ENCODE measurements at places on chromosomes 1 and 21.
A peak's percentile ranks its signal among the peaks of the same experiment; 100 is the strongest.

GRCh38 chr1:73593364-73593763, 604.6 kb downstream of the LRRIQ3 start:
- no peaks in the 10 kb centered on the region for H3K27me3 ChIP-seq
- H3K4me1 ChIP-seq, result no peaks in the 10 kb centered on the region
- H3K36me3 ChIP-seq, result no peaks in the 10 kb centered on the region
- H3K4me3 ChIP-seq, result no peak overlapping the region
- no peak for DNase-seq

DNA sequence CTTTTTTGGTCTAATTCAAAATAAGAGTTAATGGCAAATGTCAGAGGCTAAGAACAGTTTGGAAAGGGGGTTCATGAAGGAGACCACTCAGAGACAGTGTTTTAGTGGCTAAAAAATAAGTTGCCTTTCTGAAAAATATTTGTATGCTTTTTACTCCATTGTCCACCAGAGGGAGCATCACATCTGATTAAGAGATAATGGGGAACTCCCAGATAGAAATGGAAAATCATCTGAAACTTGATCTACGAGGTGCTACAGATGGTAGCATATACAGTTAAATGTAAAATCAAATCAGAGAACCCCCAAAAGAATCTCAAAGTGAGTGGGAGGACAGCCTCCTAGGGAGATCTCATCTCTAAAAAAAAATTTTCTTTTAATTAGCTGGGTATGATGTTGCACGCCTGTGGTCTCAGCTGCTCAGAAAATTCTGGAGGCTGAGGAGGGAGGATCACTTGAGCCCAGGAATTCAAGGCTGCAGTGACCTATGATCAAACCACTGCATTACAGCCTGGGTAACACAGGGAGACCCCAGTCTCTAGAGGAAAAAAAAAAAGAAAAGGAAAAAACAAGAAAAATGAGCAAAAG, 9.7 kb downstream of the SMYD3 start:
- H3K4me3 ChIP-seq, result no peak overlapping the region
- no peaks in the 10 kb centered on the region for H3K4me1 ChIP-seq
- no peak for DNase-seq
- H3K27ac ChIP-seq, result no peak overlapping the region
- H3K36me3 ChIP-seq, result no peaks in the 10 kb centered on the region

- no peaks in the 10 kb centered on the region for H3K36me3 ChIP-seq
- no peak for DNase-seq
- H3K27me3 ChIP-seq, result no peaks in the 10 kb centered on the region
- H3K4me1 ChIP-seq, result no peaks in the 10 kb centered on the region
- no peak overlapping the region for H3K4me3 ChIP-seq
- no peak overlapping the region for H3K27ac ChIP-seq
Measured at GRCh38 chr1:228353601-228354371, 52.8 kb downstream of the TRIM11 start.

- no peaks in the 10 kb centered on the region for H3K4me1 ChIP-seq
- H3K27ac ChIP-seq, result no peak overlapping the region
- H3K4me3 ChIP-seq, result no peak overlapping the region
- H3K36me3 ChIP-seq, result no peaks in the 10 kb centered on the region
Measured at GRCh38 chr1:96002201-96002600, 719.4 kb upstream of the PTBP2 start.

- H3K36me3 ChIP-seq, result peaks cover 7% of the 10 kb centered on the region
- H3K4me1 ChIP-seq, result peaks cover 15% of the 10 kb centered on the region
- no peaks in the 10 kb centered on the region for H3K27me3 ChIP-seq
- no peak overlapping the region for H3K27ac ChIP-seq
- H3K4me3 ChIP-seq, result no peak overlapping the region
Measured at GRCh38 chr1:65435987-65436386, 15.5 kb downstream of the LEPR start.

DNA sequence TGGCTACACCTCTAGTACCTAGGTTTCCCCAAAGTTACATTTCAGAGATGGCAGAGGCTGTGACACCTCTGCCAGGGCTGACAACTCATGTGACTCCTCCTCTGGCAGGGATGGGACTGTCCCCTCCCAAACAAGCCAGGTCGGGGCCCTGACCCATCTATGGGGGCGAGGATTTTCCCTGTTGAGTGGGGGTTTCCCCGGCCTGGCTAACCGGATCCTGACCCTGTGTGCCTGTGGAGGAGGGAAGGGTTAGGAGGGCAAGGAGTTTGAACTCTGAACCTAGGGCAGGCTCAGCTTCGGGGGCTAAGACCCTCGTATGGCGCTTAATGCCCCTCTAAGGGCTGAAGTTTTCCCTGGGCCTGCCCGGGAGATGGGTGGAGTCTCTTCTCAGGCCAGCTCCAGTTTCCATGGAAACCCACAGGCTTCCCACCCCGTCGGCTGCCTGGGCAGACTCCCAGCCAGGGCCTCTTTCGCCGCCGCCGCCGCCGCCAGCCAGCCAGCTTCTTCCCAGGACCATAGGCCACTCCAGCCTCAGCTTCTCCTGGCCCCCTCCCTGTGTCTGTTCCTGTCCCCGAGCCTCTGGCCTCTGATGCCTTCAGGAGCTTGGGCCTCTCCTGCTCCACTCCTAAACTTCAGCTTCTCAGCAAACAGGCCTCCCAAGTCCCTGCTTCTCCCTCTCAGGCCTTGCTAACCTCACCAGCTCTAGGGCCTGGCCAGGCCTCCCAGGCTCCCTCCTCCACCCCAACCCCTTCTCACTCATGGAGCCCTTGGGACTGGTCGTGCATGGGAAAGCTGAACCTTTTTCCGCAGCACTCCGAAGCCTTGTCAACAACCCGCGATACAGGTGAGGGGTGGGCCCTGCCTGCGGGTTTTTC, at the start of gene BTBD19:
Gene BTBD19 (plus strand): TSS at position 461 of the 875 bp plus-strand sequence. CDS start 298 bp downstream, at position 759.
- H3K27ac ChIP-seq, result peak within 1 kb of the TSS; percentile 99
- DNase-seq, result peak; percentile 48
- H3K4me3 ChIP-seq, result peak within 1 kb of the TSS; percentile 67
- H3K36me3 ChIP-seq, result peaks cover 54% of the 10 kb centered on the region
- no peaks in the 10 kb centered on the region for H3K27me3 ChIP-seq

DNA sequence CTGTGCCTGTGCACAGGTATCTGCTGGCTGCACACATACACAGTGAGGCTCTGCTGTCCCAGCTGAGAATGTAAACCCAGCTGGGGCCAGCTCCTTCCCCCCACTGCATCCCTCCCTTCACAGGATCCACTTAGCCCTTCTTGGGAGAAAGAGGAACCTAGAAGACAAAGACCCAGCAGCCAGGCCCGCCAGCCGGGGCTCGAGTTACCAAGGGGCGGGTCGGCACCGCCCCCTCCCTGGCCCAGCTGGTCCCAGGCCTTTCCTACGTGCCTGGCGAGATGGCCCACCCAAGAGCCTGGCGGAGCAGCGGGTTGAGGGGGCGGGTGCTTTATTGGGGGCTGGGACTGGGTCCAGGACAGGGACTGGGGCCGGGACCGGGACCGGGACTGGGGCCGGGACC, 2.1 kb downstream of the SH3BGRL3 start:
- no peaks in the 10 kb centered on the region for H3K27me3 ChIP-seq
- peak overlapping the region; percentile 93 for H3K27ac ChIP-seq
- peaks cover 90% of the 10 kb centered on the region for H3K4me1 ChIP-seq
- peaks cover 60% of the 10 kb centered on the region for H3K36me3 ChIP-seq
- peak overlapping the region; percentile 91 for H3K4me3 ChIP-seq
- DNase-seq, result no peak

DNA sequence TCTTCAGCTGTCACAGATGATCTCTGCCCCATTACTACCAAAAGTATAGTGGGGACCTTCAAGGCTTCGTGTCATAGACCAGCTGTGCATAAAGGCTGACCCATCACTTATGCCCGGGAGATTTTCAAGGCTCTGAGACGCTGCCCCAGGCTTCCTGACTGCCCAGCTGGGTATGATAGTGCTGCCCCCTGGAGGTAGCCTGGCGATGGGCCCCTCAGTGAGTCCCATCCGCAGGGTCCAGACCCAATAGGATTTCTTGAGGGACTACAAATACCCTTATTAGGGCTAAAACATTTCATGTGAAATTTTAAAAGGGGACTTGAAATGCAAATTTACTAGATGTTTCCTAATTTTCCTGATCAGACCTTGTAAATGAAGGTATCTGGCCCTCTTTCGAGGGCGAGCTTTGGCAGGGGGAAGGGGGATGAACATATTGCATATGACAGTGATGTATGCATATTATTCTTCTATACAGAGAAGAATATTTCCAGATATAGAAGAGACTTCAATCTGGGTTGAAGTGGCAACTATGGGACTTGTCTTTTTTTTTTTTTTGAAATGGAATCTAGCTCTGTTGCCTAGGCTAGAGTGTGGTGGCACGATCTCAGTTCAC, 11.7 kb upstream of the FCMR start:
- peak; percentile 76 for DNase-seq
- H3K4me1 ChIP-seq, result peaks cover 26% of the 10 kb centered on the region
- peaks cover 25% of the 10 kb centered on the region for H3K27me3 ChIP-seq
- no peak overlapping the region for H3K27ac ChIP-seq

DNA sequence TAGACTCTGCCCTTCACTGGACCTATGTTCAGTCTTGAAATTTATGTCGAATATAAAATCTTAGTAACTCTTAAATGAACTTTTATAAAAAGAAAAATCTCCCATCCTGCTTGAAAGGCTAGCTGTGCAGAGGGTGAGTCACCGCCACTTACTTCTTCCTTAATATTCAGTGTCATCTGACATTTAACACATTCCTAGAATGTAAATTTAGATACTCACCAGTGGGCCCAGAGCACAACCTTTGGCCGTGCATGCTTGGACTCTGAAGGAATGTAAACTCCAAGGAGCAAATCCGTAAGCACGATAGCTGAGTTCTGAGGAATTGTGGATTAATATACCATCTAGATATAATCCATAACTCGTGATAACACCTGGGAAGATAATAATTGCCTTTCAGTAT, 403.3 kb downstream of the KCTD3 start:
- no peak overlapping the region for H3K4me3 ChIP-seq
- H3K27me3 ChIP-seq, result no peaks in the 10 kb centered on the region
- no peak overlapping the region for H3K27ac ChIP-seq
- no peaks in the 10 kb centered on the region for H3K4me1 ChIP-seq
- no peaks in the 10 kb centered on the region for H3K36me3 ChIP-seq

GRCh38 chr1:171805395-171806115, 24.1 kb downstream of the METTL13 start:
- no peak overlapping the region for H3K27ac ChIP-seq
- no peak for DNase-seq
- peaks cover 4% of the 10 kb centered on the region for H3K27me3 ChIP-seq
- H3K36me3 ChIP-seq, result peaks cover 2% of the 10 kb centered on the region
- H3K4me1 ChIP-seq, result peaks cover 8% of the 10 kb centered on the region

GRCh38 chr1:46487818-46488218, 1.8 kb upstream of the DMBX1 start:
- no peak overlapping the region for H3K4me3 ChIP-seq
- H3K27me3 ChIP-seq, result peaks cover 100% of the 10 kb centered on the region
- peak; percentile 39 for DNase-seq
- peaks cover 15% of the 10 kb centered on the region for H3K4me1 ChIP-seq
- H3K27ac ChIP-seq, result no peak overlapping the region
- H3K36me3 ChIP-seq, result peaks cover 2% of the 10 kb centered on the region

DNA sequence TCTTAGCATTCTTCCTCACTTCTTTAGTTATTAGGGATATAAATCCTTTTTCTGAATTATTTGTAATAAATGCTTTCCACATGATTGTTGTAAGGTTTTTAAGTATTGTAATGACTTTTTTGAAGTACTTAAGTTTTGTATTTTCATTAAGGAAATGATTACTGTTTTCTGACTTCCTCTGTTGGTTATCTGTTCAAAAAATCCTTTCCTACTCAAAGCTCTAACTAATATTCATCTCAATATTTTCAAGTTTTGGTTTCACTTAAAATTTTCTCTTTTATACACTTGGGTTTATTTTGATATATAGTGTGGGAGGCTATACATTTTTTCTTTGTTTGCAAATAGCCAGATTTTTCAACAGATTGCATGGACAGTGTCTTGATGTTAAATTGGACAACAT, 59.9 kb upstream of the NHLH2 start:
- peaks cover 4% of the 10 kb centered on the region for H3K27me3 ChIP-seq
- H3K4me3 ChIP-seq, result no peak overlapping the region
- no peaks in the 10 kb centered on the region for H3K4me1 ChIP-seq
- no peak for DNase-seq
- H3K27ac ChIP-seq, result no peak overlapping the region

DNA sequence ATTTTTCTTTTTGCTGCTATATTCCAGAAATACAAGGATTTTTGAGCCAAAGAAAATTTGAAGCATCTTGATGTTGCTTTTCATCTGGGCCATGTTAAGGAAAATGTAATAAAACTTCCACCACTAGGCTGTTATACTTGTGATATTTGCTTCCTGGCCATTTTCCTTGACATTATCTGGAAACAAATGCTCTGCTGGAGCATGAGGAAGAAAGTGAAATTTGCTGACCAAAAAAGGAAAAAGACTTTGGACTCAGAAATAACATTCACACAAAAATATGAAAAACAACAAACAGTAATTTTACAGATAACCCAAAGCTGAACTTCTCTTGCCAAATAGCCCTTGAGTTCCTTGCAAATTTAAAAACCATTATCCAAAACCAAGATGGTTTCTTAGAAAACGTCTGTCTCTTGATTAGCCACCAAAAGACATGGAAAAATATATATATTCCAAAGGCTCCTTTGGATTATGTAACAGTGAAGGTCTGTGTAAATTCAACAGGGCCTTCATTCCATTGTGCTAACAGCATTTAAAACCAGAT, 344.5 kb downstream of the LMX1A start:
- no peaks in the 10 kb centered on the region for H3K4me1 ChIP-seq
- no peaks in the 10 kb centered on the region for H3K36me3 ChIP-seq
- H3K27ac ChIP-seq, result no peak overlapping the region
- no peak for DNase-seq
- H3K4me3 ChIP-seq, result no peak overlapping the region
- H3K27me3 ChIP-seq, result no peaks in the 10 kb centered on the region

DNA sequence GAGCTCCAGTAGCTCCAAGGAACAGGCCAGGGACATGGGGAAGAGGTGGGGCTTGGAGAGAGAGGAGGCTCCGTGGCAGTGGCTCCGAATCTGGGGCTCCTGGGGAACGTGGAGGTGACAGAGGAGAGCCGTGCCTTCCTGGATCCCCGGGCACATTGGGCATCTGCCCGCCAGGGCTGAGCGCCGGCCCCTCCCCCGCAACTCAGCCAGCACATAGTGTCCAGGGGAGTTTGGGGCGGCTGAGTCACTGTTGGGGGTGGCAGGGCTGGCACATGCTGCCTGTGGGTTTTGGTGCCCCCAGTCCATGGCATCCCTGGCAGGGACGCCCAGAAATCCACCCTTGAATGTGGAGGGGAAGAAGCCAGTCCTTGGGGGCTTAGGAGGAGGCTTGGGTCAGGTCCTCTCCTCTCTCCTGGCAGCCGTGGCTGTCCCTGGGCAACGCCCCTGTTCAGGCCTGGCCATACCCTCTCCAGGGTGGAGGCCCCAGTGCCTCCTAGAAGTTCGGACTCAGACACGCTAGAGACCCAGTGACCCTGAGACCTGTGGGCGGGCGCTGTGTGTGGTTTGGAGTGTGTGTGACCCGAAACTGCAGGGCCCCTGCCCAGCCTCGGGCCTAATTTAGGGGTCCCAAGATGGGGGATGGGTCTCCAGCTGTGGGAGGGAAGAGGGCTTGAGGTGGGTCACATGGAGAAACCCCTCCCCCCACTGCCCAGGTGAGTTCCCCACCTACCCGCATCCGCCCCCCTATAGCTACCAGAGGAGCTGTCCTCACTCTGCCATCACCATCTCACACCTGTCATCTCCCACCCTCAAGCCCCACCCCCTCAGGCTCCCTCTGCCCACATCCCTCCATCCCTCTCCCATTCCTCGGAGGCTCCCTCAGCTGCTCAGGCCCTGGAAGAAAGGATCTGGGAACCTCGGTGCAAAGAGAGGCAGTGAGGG, 1.6 kb downstream of the HSPB7 start:
- peaks cover 47% of the 10 kb centered on the region for H3K27me3 ChIP-seq
- peaks cover 4% of the 10 kb centered on the region for H3K4me1 ChIP-seq
- DNase-seq, result no peak
- no peak overlapping the region for H3K27ac ChIP-seq
- no peak overlapping the region for H3K4me3 ChIP-seq
- no peaks in the 10 kb centered on the region for H3K36me3 ChIP-seq
